ENCODE measurements at places on chromosomes 3 and 15. TPM values are rescaled to one million over a fixed set of nuclear protein-coding genes. Genes with fewer than 3 reads are reported as not detected.

The ZSCAN29 gene
- 9.3 TPM for total RNA-seq

The SELENOK gene
- total RNA-seq, result 20.6 TPM

The ITPR1 gene
- total RNA-seq, result 4.9 TPM

The GOLGA8M gene
- total RNA-seq, result not detected

The CDCP1 gene
- 9.5 TPM for total RNA-seq

The CCR2 gene
- not detected for total RNA-seq

The PAQR5 gene
- 118 TPM for total RNA-seq

All from A549 treated with ZK216348 at 1 μM for 4 hours (cell line).